ENCODE measurements at places on chromosomes 2 and 18. TPM values are rescaled to one million over a fixed set of nuclear protein-coding genes. Genes with fewer than 3 reads are reported as not detected.

The GRHL1 gene
- 0.37 TPM for total RNA-seq

The G6PC2 gene
- not detected for total RNA-seq

The SCN3A gene
- total RNA-seq = 0.12 TPM

The RBM43 gene
- 4.8 TPM for total RNA-seq

The DTNA gene
- total RNA-seq = 17.2 TPM

The TUBA4B gene
- total RNA-seq = 0.11 TPM

The TNFRSF11A gene
- total RNA-seq = 0.25 TPM

The MAP3K19 gene
- not detected for total RNA-seq

The NEDD4L gene
- 6.1 TPM for total RNA-seq

The CD8B gene
- not detected for total RNA-seq

The CHST9 gene
- not detected for total RNA-seq

The CCBE1 gene
- total RNA-seq = 21.2 TPM

The RNASEH1 gene
- 43.1 TPM for total RNA-seq

The CNTNAP5 gene
- total RNA-seq = not detected

The TBR1 gene
- total RNA-seq = not detected

The SPATS2L gene
- total RNA-seq = 88.4 TPM

The IKZF2 gene
- 7.5 TPM for total RNA-seq

The ANKRD53 gene
- total RNA-seq = 0.50 TPM

The TRABD2A gene
- 2.5 TPM for total RNA-seq

The FTCDNL1 gene
- total RNA-seq = 4.1 TPM

The FOXD4L1 gene
- total RNA-seq = 0.12 TPM

The TRAPPC12 gene
- 57.3 TPM for total RNA-seq

The KCNJ13 gene
- total RNA-seq = not detected

The STON1 gene
- total RNA-seq = 8.2 TPM

The BCL11A gene
- total RNA-seq = 0.37 TPM
